ENCODE measurements at places on chromosomes 3 and 15. TPM values are rescaled to one million over a fixed set of nuclear protein-coding genes. Genes with fewer than 3 reads are reported as not detected.

AP4E1 gene
- 9.9 TPM for total RNA-seq

GATA2 gene
- total RNA-seq: 9.6 TPM

GRCh38 chr3:158097081-158097592, 9.1 kb downstream of the SHOX2 start:
- H3K4me3 ChIP-seq: no peak overlapping the region
- no peaks in the 10 kb centered on the region for H3K36me3 ChIP-seq
- no peak for DNase-seq
- H3K4me1 ChIP-seq: peaks cover 17% of the 10 kb centered on the region
- no peak overlapping the region for H3K27ac ChIP-seq
- peaks cover 97% of the 10 kb centered on the region for H3K27me3 ChIP-seq

GRCh38 chr3:177906126-177906511, 630.1 kb upstream of the KCNMB2 start:
- H3K36me3 ChIP-seq: no peaks in the 10 kb centered on the region
- H3K27me3 ChIP-seq: no peaks in the 10 kb centered on the region
- H3K4me3 ChIP-seq: no peak overlapping the region
- H3K4me1 ChIP-seq: no peaks in the 10 kb centered on the region

DNA sequence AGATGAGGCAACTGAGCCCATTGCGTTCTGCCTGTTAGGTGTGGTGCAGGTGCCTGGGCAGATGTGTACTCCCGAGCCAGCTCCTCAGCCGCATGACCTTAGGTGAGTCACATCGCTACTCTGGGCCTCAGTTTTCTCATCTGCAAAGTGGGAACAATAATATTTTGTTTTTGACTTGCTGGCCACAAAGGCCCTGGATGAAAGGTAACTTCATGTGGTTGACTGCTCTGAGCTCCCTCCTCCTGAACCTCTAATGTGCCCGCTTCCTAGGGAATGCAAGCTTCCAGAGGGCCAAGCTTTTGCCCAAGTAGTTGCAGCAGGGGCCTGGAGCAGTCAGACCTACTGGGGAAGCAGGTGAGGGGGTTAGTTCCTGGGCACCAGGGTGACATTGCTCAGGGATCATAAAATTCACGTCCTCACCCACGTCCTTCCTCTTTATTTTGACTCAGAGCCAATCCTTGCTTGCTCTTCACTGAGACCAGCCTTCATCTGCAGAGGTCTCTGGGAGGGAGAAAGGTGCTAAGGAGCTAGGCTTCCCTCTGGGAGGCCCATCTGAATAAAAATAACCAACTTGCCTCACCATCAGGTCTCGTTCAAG, 149.0 kb upstream of the TLE3 start:
- H3K27me3 ChIP-seq: no peaks in the 10 kb centered on the region
- H3K36me3 ChIP-seq: no peaks in the 10 kb centered on the region

DNA sequence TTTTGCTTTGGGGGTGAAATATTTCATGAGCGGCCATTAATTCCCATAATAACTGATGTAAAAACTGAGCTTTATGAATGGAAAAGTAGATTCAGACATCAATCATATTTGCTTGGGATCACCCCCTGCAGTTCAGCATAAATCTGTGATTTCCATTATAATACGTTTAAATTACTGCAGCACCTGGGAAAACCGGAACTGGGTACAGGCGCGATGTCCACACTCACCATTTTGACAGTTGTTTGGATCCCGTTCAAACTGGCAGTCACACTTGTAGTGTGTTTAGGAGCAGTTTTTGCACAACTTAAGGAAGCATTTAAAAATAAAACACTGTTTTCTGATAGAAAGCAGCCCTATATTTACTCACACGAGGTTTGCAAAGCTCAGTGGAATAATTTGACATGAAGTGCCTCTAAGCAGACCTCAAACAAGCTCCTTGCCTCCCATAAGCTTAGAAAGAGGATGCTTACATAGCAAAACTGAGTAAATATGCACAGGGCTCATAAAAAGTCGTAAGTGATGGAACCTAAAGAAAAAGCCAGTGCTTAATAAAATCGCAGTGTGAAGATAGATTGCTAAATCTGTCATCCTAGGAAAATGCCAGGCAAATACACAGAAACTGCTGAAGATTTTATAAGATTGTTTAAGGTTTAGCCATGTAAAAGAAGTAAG, 377.6 kb downstream of the PTPRG start:
- no peaks in the 10 kb centered on the region for H3K27me3 ChIP-seq
- no peaks in the 10 kb centered on the region for H3K36me3 ChIP-seq
- H3K27ac ChIP-seq: no peak overlapping the region
- H3K4me3 ChIP-seq: no peak overlapping the region

GRCh38 chr3:27090275-27091041, 278.7 kb downstream of the NEK10 start:
- no peak for DNase-seq
- no peak overlapping the region for H3K27ac ChIP-seq
- no peaks in the 10 kb centered on the region for H3K36me3 ChIP-seq
- H3K4me3 ChIP-seq: no peak overlapping the region
- peaks cover 3% of the 10 kb centered on the region for H3K4me1 ChIP-seq
- H3K27me3 ChIP-seq: no peaks in the 10 kb centered on the region

All from lung (tissue), 17 donors.